ENCODE measurements at places on chromosomes 5 and 9. TPM values are rescaled to one million over a fixed set of nuclear protein-coding genes. Genes with fewer than 3 reads are reported as not detected.

LAMC3 gene
- total RNA-seq, result 0.43 TPM

RMRP gene
- total RNA-seq, result 26,359 TPM

SLC24A2 gene
- not detected for total RNA-seq

CDHR2 gene
- 1.2 TPM for total RNA-seq

CCDC152 gene
- total RNA-seq, result 2.9 TPM

NMRK1 gene
- 37.2 TPM for total RNA-seq

GGTA1 gene
- total RNA-seq, result not detected

ITK gene
- total RNA-seq, result 222 TPM

SOX30 gene
- not detected for total RNA-seq

CDH18 gene
- total RNA-seq, result not detected

ELL2 gene
- total RNA-seq, result 189 TPM

DND1 gene
- total RNA-seq, result 1.6 TPM

GABRA1 gene
- not detected for total RNA-seq

SIT1 gene
- total RNA-seq, result 11.6 TPM

PLAC8L1 gene
- total RNA-seq, result not detected

OR13C9 gene
- not detected for total RNA-seq

WDR70 gene
- 20.1 TPM for total RNA-seq

STC2 gene
- total RNA-seq, result not detected

PRR7 gene
- total RNA-seq, result 21.0 TPM

FBP2 gene
- not detected for total RNA-seq

ZNF354C gene
- total RNA-seq, result 2.7 TPM

FOXD1 gene
- total RNA-seq, result not detected

ANKRD20A1 gene
- 0.44 TPM for total RNA-seq
